ENCODE measurements at places on chromosomes 11 and 22.

DNA sequence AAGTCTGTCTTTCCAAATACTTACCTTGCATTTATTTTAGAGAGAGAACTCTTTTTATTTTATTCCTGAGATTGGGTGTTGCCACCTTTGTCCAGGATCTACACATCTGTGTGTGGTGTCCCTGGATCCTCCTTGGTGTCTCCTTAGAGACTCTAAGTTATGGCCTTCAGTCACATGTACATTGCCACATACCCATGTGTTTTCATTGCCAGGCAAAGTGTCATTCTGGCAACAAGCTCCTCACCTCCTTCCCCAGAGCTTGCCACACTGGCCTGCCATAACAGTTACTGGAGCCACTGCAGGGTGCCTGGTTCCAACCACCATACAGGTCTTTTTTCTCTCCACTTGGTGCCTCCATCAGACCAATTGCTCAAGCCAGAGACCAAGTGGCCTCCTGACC is 379.7 kb downstream of the NTM start:
- no peak for DNase-seq

GRCh38 chr11:128937480-128937879 is 5.2 kb downstream of the TP53AIP1 start:
- DNase-seq = no peak

DNA sequence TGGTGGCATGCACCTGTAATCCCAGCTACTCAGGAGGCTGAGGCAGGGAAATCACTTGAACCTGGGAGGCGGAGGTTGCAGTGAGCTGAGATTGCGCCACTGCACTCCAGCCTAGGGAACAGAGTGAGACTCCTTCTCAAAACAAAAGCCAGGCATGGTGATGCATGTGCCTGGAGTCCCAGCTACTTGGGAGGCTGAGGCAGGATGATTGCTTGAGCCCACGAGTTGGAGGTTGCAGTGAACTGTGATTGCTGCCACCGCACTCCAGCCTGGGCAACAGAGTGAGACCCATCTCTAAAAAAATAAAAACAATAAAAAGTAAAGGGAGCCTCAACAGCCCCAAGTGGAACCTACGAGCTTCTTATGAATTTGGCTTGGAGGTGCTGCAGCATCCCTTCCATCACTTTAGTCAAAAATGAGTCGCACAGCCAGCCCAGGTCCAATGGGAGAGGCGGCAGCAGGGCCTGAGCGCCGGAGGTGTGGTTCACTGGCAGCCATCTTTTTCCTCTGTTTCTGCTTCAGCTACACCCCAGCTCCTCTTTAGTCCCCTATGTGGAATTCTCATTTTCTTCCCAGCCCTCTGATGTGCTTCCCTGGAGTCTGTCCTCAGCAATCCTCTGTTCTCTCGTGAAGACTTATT is 29.2 kb upstream of the GCAT start:
- DNase-seq = no peak

- DNase-seq = no peak
Observed at GRCh38 chr11:96393753-96394348, 4.0 kb downstream of the JRKL start.

- DNase-seq = no peak
Observed at GRCh38 chr11:86101941-86102407, 33.1 kb upstream of the PICALM start.

GRCh38 chr11:97007283-97007682 is 617.5 kb downstream of the JRKL start:
- DNase-seq = no peak

DNA sequence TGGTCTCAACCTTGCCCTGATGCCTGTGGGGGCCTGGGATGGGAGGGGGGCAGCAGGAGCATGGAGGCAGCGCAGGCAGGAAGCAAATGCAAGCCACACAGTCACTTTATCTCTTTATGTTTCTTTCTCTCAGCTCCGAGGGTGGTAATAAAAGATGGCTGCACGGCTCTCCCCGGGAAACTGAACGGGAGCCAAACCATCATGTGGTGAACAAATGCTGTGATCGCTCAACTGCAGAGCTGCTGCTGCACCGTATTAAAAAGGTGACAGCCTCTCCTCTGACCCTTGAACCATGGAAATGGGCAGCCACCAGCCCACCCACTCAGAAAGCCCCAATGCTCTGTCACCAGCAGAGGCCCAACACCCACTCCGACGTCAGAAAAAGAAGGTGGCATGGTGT is 110.0 kb downstream of the TIMP3 start:
- DNase-seq = no peak

DNA sequence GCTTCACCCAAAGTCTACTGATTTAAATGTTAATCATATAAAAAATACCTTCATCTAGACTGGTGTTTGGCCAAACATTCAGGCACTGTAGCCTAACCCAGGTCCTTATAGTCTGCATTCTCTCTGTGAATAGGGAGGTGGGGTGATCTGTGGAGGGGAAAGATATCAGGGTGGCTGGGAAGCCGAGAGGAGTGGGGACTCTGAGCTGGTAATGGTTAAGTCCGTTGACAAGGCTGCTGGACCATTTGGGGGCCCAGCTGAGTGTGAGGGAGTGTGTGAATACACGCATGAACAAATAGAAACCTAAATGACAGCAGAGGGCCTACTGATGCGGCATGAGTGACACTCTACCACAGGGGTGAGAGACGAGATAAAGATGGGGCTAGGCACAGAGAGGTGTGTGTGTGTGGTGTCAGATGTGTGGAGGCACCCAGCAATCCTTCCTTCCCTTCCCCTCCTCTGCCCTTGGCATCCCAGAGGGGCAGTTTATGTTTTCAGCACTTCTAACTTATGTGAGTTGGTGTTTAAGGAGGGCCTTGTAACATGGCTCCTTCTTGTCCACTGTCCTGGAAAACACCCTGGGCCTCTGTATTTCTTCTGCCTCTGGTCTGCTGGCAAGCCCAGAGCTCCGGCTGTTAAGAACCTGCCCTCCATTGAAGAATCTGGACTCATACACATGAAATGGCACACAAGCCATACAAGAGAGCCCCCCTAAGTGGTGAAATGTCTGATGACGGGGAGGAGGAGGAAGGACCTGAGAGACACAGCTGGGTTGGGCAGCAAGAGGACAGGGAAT is 249.1 kb upstream of the TBCEL start:
- DNase-seq = no peak

- no peak for DNase-seq
Observed at GRCh38 chr11:126008956-126009355, 53.7 kb downstream of the CDON start.

Data from activated CD4-positive, alpha-beta T cell treated with anti-CD3 and anti-CD28 coated beads for 24 hours (primary cell).